GM04504 (cell line): ENCODE measurements at places on chromosomes 6 and 20.

DNA sequence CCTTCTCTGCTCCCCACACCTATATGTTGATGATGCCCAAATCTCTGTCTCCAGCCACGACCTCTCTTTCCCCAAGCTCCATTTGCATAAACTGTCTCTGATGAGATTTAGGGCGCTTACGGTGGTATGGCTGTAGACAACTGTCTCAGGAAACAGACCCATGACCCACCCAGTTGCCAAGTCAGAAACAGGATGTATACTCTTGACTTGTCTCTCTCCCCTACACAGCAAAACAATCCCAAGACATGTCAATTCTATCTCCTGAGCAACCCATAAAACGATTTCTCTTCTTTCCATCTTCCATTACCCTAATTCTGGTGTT is 13.9 kb downstream of the GNL1 start:
- DNase-seq, result no peak

DNA sequence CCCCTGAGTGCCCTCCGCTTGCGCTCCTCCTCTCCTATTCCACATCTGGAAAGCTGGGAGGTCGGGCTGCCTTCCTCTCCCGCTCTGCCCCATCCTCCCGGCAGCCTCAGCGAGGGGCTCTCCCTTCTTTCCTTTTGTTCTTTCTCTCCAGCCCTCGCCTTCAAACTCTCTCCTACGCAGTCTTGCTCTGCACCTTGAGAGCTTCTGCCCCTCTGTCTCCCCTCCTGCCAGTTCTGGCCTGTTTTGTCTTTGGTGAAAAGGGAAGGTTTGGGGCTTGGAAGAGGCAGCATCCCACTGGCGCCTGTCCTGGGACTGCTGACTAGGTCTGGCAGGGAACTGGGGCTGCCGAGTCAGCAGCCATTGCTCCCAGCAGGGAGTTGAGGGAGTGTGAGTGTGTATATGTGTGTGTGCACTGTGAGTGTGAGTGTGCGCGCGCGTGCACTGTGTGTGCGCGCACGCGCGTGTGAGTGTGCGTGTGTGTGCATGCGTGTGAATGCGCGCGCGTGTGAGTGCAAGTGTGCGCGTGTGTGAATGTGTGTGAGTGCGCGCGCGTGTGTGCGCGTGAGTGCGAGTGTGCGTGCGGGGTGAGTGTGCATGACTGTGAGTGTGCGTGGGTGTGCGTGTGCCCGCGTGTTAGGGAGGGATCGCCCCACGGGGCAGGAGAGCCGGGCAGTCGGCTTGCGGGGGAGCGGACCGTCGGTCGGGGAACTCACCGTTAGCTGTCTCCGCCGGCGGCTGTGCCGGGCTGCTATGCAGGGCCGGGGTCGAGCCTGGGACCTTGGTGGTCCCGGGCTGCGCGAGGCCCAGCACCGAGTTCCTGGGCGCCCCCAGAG is 523 bp downstream of the CPXM1 start:
- DNase-seq, result no peak

DNA sequence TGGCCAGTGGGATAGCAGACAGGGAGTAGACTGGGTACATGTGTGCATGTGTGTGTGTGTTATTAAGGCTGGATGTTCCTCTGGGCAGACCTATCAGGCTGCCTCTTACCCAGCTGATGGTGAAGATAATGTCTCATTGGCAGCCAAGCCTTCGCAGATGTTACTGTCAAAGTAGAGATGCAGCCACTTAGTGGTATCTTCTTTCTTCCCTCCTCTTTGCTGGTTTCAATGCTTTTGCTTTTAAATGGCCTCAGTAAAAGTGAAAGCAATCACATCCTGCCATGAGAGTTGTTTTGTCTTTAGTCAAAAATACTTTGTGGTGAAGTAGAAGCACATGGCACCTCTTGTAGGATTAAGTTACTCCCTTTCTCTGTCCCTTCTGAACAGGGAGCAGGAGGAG is 57.5 kb downstream of the SNRNP48 start:
- no peak for DNase-seq

GRCh38 chr20:20519269-20519668 is 151.4 kb downstream of the INSM1 start:
- no peak for DNase-seq

GRCh38 chr6:444653-445275 is 53.2 kb downstream of the IRF4 start:
- no peak for DNase-seq

- no peak for DNase-seq
Measured at GRCh38 chr6:117711369-117711768, 36.1 kb downstream of the NUS1 start.

DNA sequence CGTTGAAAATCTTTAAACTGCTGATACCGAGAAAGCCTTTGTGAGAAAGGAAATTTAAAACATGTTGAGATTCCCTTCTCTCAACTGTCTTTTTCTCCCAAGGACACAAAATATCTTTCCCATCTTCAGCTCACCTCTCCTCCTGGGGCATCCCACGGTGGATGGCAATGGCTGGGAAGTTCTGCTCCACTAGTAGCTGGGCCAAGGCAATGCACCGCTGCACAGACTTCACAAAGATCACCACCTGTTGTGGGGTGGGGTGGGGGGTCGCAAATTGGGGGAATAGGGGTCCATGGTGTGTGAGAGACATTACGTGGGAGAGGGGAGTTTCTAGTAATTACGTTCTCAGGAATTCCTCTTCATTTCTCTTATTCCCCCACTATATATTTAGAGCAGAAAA is 2.4 kb downstream of the MCCD1 start:
- DNase-seq, result no peak

GRCh38 chr6:100671740-100672139 is 207.0 kb upstream of the SIM1 start:
- DNase-seq, result no peak

GRCh38 chr6:139732451-139732850 is 358.0 kb upstream of the CITED2 start:
- DNase-seq, result no peak

DNA sequence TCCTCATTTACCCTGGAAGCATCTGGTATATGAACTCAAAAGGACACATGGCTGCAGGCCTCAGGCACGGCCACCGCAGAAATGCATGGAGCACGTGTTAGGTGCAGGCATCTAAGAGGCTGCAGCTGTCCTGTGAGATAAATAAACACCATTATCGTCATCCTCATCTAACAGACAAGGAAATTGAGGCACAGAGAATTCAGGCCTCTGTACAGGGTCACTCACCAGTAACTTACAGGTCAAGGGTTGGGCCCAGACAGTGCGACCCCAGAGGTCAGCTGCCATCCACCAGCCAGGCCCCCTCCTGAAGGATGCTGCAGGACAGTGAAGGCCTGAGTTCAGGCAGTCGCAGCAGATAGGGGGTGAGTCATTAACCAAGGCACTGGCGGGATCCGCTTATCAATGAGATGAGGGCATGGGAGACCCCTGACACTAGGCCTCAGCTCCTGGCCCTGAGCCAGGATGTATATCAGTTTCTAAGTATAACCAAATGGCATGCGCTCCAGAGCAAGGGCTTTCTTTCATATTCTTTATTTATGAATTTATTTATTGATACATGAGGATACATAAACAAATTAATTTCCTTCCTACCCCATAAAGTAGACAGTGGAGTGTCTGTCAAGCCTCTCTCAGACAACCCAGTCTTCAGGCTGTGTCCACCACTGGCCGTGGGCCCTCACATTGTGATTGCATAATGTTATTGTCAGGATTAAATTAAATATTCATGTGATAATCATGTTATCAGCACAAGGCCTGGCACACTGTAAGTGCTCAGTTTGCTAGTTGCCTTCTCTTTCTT is 316.9 kb downstream of the QKI start:
- DNase-seq, result no peak

DNA sequence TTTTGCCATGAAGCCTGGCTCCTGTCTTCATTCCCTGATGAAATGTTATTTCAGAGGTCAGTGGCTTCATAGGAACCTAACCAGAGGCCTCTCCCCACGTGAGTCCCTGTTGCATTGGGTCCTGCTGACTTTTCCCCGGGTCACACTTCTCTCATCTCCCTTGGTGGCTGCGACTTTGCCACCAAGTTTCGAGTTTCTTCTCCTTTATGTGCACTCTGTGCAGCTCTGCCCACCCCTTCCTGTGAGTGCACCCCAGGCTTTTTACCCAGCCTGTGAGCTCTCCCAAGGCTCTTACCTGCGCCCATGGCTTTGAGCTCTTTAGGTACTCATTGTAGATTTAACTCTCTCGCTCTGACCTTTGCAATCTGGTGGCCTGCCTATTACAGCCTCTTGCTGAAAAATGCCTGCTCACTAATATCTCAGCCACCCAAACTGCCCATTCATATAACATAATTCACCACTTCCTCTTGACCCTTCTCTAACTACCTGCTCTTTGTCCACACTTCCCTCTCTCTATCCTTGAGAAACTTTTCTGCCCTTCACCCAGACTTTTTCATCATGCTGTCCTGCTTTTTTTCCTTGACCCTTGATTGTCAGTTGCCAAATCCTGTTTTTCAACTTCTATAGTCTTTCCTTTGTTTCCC is 105.9 kb downstream of the SASH1 start:
- DNase-seq, result no peak

GRCh38 chr6:52976149-52976548 is 18.9 kb downstream of the GSTA4 start:
- DNase-seq, result no peak

DNA sequence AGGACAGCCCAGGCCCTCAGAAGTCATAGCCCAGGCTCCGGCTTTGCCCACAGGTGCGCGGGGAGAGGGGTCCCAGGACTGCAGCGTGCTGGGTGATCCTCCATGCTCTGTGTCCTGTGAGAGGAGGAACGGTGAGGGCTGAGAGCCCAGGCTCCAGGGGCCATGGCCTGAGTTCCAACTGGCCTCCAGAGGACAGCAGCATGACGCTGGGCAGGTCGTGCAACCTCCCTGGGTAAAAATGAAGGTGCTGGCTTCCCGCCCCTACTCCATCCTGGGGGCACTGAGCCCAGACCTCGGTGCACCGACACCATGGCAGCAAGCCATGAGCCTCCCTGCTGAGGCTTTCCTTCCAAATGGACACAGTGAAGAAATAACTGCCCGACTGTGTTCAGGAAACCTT is 305.4 kb downstream of the TAF4 start:
- no peak for DNase-seq

DNA sequence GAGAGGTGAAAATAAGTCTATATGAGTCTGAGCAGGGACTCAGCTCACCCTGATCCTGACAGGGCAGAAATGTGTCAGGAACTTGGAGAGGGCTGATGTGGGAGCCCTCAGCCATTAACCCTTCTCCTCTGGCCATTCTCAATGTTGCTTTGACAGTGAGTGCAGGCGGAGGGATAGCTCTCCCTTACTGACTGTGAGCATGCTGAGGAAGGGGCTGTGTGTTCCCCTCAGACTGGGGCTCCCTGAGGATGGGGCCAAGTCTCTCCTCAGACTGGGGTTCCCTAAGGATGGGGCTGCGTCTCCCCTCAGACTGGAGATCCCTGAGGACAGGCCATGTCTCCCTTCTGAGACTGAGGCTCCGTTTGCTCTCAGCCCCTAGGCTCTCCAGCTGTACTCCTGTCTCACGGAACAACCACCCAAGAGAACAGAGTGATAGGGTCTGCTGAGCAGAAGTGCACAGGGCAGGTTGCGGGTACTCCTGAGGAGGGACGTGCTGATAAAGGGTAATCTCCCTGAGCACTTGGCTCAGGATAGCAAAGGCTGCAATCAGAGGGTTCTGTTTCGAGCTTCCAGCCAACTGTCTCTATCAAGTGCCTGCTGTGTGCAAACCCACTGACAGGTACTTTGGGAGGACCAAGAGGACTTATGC is 141.0 kb downstream of the MRPL14 start:
- no peak for DNase-seq

- no peak for DNase-seq
Measured at GRCh38 chr6:26120807-26121140, 33.5 kb downstream of the HFE start.

GRCh38 chr6:138966870-138967269 is 21.2 kb downstream of the REPS1 start:
- no peak for DNase-seq

- no peak for DNase-seq
Measured at GRCh38 chr6:28632326-28632851, 106.7 kb downstream of the GPX5 start.

DNA sequence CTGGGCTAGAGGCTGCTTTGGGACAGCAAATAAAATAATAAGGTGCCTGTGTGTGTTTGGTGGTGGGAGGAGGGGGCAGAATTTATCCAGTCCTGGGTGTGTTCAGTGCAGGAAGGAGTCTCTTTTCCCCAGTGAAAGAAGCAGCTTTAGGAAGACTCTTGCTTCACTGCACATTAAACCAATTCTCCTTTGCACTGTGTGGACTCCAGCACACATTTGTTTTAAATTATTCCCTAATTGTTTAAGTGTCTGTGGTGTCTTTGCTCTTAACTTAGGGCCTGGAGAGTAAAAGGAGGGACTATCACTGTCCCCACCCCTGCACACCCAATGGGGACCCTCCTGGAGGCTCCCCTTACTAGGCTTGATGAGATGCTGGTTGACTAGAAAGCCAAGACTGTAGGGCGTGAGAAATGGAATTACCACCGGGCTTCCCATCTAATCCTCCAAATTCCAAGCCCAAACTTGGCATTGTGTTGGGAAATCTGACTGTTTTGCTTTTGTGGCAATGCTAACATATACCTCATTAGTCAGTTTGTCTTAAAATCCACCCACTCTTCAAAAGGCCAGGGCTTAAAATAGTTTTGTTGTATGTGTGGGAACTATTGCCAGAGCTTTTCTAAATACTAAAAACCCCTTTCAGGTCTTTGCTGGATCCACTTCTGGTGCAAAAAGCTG is 13.5 kb upstream of the DAAM2 start:
- DNase-seq, result no peak

- no peak for DNase-seq
Measured at GRCh38 chr6:122714059-122714458, 65.5 kb upstream of the FABP7 start.

- no peak for DNase-seq
Measured at GRCh38 chr6:147503587-147503986, 4.9 kb upstream of the SAMD5 start.

- DNase-seq, result no peak
Measured at GRCh38 chr6:134092449-134092848, 40.0 kb upstream of the SLC2A12 start.

DNA sequence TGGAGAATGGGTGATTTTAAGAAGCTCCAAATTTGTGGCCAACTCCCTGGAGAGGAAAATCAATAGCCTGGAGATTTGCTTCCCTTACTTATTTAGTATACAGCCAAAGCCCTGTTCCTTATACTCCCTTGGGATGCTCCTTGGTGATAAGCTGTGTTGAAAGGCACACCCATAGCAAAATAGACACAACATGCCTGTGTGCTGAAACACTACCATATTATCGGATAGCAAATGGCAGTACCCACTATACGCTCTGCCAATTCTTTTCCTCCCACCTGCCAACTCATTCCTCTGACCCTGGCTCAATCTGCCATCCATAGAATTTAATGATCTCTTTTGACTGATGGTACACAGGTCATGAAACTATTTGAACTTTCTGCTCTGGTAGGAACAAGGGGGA is 98.2 kb downstream of the CLIC5 start:
- DNase-seq, result no peak

GRCh38 chr20:2279253-2279779 is 16.5 kb upstream of the TGM3 start:
- no peak for DNase-seq

- no peak for DNase-seq
Measured at GRCh38 chr6:166104107-166104506, 63.5 kb downstream of the TBXT start.

- DNase-seq, result no peak
Measured at GRCh38 chr6:89066940-89067646, 13.5 kb upstream of the PNRC1 start.

- no peak for DNase-seq
Measured at GRCh38 chr6:19320111-19320581, 517.0 kb upstream of the ID4 start.
